ENCODE measurements at places on chromosomes 3 and 15.

DNA sequence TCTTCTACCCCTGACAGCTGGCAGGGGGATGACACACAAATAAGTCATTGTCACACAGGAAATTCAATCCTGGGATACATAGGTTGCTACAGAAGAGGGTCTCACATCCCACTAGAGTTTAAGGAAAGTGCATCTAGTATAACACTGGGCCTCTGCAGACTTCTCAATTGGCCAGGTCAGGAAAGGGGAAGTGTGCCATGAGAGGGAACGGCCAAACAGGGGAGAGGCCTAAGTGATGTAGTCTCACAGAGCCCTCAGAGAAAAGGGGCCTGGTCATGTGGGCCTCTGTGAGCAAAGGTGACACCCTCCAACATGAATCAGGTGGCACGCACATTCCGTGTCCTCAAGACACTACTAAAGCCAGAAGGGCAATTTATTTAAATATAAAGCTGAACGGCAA is 11.2 kb downstream of the ZXDC start:
- no peak for DNase-seq

DNA sequence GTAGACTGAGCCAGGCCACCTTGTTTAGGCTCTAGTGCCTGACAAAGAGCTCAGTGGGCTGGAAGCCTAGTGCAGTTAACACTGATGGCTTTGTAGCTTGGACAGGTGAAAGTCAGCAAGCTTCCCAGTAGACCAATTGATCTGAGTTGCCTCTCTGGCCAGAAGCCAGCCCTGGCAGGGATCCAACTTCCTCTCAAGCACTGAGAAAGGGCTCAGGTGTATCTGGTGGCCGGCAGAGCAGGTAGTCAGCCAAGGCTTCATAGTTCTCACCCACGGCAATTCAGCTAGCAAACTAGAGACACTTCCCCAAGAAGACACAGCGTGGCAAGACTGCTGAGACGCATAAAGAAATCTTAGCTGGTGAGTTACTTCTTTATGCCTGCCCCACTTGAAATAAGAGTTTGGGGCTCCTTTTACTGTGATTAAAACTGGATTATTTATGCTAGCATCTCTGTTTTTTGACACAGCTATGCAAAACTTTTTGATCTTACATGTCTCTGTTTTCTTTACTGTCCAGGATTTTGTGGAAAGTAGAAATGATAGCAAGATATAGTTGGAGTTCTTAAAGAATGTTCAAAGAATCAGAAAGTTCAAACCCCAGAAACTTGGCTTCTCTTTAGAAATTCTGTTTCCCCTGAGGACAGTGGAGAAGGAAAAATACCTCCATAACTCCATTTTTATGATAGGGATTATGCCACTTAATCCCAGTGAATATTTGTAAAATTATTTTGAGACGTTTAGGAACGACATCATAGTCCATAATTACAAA is 8.4 kb upstream of the CA12 start:
- DNase-seq = no peak

DNA sequence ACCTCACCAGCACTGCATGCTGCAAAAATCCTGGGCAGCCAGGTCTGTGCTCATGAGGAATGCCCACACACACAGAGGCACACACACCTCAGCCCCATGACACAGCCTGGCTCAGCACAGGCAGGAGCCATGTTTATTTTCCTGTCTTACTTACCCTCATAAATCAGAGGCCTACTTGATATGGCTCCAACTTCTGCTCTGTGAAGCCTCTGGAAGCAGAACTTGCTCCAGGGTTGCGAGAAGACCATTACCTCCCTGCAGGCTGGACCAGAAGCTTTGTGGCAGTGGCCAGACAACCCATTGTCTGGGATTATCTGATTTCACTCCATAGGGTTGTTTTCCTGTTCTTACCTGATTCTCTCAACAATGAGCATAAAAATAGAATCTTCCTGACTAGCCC is 43.8 kb upstream of the CMTM8 start:
- no peak for DNase-seq

- no peak for DNase-seq
Measured at GRCh38 chr15:69317392-69317841, 18.7 kb downstream of the PAQR5 start.

DNA sequence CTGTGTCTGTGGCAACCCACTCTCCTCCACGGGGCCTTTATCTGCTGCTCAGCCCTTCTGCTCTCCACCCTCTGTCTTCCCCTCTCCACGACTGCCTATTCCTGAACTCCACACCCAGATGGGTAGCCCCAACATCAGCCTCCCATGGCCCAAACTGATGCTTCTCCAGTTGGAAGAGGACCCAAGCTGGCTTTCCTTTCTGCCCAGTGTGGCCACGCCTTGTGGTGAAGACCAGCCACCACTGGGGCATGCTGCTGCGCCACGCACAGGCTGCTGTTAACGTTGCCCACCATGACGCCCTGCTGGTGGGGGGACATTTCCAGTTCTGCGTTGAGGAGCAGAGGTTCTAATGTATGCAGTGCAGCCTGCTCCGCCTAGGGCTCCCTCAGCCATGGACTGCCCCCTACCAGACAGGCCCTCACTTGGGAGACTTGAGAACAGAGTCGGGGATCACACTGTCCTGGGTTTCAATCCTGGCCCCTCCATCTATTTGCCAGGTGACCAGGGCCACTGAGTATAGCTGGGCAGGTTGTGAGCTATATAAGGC is 26.9 kb downstream of the CFAP100 start:
- no peak for DNase-seq

DNA sequence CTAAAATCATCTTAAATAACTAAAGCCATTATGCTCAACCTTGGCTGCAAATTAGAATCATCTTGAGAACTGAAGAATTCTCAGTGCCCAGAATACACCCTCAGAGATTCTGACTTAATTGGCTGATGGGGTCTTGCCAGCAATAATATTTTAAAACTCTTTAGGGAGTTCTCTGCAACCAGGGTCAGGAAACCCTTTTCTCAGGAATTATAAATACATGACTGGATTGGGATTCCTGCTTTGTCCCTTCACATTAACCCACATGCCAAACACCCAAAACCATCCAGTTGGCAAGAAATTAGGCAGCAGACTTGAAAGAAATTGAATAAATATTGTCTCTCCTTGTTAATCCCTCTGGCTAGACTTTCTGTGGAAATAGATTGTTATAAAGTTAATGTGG is 482.3 kb upstream of the NECTIN3 start:
- DNase-seq = peak; percentile 61

GRCh38 chr3:53169045-53169831 is 8.2 kb downstream of the PRKCD start:
- DNase-seq = no peak

GRCh38 chr15:81492969-81493645 is 119.1 kb upstream of the TMC3 start:
- no peak for DNase-seq

- DNase-seq = no peak
Measured at GRCh38 chr15:58159827-58160386, 21.7 kb downstream of the AQP9 start.

GRCh38 chr15:76936671-76937070 is 5.1 kb downstream of the RCN2 start:
- no peak for DNase-seq

GRCh38 chr3:19489936-19490335 is 341.6 kb downstream of the KCNH8 start:
- no peak for DNase-seq

- DNase-seq = peak; percentile 75
Measured at GRCh38 chr15:100999369-100999768, 80.2 kb downstream of the LRRK1 start.

DNA sequence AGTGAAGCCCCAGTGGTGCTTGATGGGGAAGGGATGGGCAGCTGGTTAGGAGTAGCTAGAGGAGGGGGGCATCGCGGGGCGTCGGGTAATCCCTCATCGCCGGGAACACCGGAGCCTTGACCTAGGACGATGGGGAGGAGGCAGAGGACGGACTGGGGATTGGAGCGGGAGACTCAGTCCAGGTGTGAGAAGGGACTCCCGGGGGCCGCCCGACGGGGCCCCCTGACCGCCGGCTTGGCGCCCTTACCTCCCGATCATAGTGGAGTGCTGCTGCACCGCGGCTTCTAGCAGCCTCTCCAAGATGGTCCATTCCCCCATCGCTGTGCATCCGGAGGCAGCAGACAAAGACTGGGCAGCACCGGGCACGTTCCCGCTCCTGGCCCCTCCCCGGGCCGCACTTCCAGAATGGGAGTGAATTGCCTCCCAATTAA is 612 bp downstream of the GJD2 start:
- no peak for DNase-seq

DNA sequence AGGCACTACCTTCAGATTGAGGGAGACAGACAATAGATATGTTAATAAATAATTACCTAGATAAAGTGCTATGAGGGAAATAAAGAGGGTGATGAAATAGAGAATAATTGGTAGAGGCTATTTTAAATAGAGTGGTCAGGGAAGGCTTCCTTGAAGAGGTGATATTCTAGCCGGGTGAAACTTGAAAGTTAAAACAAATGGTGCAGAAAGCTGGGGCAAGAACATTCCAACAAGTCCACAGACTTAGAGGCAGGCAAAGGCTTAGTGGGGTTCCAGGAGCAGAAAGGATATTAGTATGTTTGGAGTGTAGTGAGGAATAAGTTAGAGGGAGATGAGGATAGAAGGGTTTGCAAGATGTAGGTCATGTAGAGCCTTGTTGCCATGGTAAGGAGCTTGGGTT is 10.1 kb downstream of the HACD3 start:
- DNase-seq = no peak

DNA sequence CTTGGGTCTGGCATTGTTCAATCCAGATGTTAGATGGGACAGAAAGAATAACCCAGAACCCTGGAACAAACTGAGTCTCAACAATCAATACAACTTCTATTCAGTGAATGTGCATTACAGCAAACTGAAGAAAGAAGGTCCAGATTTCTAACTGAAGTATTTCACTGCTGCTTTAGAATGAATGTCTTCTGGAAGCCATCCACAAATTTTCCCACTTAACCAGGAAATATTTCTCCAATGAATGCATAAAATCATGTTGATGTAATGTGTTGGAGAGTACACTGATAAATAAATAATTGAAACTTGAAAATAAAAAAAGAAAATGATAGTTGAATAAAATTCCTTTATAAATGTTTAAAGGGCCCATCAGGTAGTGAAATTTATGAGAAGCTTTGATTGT is 658.6 kb downstream of the ZBBX start:
- DNase-seq = no peak

- DNase-seq = no peak
Measured at GRCh38 chr3:128277378-128278069, 124.2 kb downstream of the EEFSEC start.

GRCh38 chr3:138919325-138919724 is 27.6 kb downstream of the FOXL2 start:
- no peak for DNase-seq

DNA sequence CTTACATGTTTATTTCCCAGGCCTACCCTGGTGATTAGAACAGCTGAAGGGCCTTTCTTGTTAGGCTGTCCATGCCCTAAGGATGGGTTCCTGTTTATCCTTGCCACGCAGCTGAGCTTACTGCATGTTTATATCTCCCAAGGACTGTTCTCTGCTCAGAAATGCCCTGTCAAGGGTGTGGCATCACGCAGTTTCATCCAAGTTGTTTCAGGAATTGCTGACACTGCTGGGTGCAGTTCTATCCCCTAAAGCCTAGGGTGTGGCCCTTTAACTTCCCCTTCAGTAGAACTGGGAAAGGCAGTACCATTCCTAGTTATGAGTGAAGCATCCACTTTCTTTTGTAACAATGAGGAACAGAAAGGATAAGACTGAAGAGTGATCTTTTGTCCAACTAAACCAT is 5.0 kb downstream of the ELL3 start:
- DNase-seq = no peak

GRCh38 chr3:176469694-176470205 is 727.5 kb downstream of the TBL1XR1 start:
- no peak for DNase-seq

DNA sequence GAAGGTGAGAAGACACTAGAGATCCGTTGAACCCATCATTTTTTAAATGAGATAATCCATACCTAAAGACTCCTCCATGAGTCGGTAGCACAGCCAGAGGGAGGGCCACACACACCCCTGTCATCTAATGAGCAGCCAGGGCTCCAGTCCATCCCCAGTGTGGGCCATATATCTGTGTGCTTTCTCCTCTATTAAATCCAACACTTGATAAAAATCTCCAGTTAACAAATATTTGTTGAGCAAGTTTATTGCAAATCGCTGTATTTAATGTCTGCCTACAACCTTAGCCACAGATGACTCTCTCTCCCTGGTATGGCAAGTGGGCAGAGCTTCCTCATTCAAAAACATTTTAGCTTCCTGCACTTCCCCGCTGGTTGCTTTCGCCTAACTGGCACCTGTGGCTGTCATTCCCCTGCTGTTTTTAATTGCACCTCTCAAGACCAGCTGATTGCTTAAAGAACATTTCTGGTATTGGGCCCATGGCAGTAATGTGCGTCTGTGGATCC is 82.8 kb downstream of the SMAD3 start:
- DNase-seq = peak; percentile 81

GRCh38 chr15:74603789-74604705 is 11.6 kb upstream of the CLK3 start:
- DNase-seq = no peak

GRCh38 chr3:184066211-184066610 is 13.4 kb downstream of the HTR3C start:
- DNase-seq = no peak

DNA sequence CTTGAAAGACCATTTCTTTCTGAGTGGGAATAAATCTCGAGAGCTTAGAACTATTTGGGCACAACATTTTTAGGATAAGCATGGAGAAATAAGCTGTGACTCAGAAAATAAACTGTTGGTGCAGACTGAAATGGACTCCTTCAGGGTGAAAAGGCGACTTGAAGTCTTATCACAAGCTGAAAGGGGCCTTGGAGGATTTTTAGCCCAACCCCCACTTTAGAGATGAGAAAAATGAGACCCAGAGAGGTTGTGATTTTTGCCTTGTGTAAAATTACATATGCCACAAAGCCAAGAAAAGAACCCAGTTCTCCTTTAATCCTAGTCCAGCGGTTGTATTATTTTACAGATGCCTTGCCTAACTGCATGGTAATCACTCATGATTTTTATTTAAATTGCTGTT is 1.5 kb downstream of the ATP1B3 start:
- peak; percentile 31 for DNase-seq

GRCh38 chr15:64776402-64776786 is 1.0 kb upstream of the RBPMS2 start:
- no peak for DNase-seq

DNA sequence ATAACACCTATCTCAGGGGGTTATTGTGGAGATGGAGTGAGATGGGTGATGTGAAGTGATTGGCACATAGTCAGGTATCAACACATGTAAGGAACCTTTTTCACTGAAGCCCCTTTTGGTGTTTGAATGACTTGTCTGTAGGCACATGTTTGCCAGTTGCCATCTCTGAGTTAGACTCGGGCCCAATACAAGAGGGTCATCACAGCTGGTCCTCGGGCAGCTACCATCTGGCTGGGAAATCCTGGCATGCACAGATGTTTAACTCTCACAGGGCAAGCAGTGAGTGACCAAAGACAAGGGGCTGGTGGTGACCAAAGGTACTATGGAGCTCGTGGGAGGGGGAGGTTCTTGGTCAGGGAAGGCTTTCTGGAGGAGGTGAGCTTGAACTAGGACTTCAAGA is 118.8 kb downstream of the CLSTN2 start:
- DNase-seq = no peak

DNA sequence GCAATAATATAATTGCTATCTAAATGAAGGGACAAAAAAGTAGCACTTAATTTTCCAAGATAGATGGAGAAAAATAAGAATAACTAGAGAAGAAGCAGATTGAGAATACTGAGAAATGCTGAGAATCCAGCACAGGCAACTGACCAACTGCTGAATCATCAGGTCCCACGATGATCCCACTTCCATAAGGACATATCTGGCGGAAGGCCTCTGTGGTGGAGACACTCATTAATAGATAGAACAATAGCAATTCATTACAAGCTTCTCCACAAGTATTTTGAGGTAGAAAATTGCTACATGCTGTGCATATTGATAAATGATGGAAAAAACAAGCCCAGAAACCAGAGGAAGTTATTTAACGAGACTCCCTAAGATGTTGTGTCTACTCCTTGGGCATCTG is 105.9 kb downstream of the DUT start:
- peak; percentile 91 for DNase-seq
